Kidney capillary endothelial cell (primary cell): ENCODE measurements at places on chromosomes 2 and 18.
A peak's percentile ranks its signal among the peaks of the same experiment; 100 is the strongest.

GRCh38 chr2:206798000-206798399 is 32.6 kb downstream of the FASTKD2 start:
- peak; percentile 52 for DNase-seq

- no peak for DNase-seq
Measured at GRCh38 chr2:96832754-96833507, 10.9 kb downstream of the ANKRD23 start.

- no peak for DNase-seq
Measured at GRCh38 chr2:186554850-186555671, 34.8 kb upstream of the ITGAV start.

GRCh38 chr2:239990966-239991365 is 34.2 kb downstream of the NDUFA10 start:
- DNase-seq, result no peak

DNA sequence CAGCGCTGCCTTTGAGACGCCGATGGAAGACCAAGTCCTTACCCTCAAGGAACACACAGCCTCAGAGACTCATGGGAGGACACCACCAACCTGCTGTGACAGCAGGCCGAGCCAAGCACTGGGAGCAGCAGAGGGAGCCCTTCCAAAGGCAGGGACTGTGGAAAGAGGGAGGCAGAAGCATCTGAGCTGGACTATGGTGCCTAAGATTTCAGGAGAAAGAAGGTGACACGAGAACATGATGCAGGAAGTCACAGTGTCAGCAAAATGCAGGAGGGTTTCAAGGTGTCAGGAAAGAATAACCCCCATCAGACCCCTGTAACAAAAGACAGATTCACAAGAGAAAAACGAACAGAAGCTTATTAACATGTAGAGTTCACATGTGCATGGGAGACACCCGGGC is 24.2 kb upstream of the COX7A2L start:
- DNase-seq, result no peak

DNA sequence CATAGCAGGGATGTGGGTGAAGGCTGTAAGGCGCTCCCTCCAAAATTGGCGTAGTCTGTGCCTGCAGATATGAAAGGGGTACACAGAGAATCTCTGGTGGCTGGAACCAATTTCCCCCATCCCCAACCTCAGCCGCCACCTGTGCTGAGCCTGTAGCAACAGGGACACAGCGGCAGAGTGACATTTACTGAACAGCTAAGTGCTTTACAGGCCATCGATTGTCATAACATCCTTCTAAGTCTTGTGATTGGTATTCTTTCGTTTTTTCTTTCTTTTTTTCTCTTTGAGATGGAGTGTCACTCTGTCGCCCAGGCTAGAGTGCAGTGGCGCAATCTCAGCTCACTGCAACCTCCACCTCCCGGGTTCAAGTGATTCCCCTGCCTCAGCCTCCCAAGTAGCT is 12.2 kb upstream of the EFHD1 start:
- no peak for DNase-seq

- DNase-seq, result no peak
Measured at GRCh38 chr2:217795706-217796465, 206.9 kb downstream of the TNS1 start.

DNA sequence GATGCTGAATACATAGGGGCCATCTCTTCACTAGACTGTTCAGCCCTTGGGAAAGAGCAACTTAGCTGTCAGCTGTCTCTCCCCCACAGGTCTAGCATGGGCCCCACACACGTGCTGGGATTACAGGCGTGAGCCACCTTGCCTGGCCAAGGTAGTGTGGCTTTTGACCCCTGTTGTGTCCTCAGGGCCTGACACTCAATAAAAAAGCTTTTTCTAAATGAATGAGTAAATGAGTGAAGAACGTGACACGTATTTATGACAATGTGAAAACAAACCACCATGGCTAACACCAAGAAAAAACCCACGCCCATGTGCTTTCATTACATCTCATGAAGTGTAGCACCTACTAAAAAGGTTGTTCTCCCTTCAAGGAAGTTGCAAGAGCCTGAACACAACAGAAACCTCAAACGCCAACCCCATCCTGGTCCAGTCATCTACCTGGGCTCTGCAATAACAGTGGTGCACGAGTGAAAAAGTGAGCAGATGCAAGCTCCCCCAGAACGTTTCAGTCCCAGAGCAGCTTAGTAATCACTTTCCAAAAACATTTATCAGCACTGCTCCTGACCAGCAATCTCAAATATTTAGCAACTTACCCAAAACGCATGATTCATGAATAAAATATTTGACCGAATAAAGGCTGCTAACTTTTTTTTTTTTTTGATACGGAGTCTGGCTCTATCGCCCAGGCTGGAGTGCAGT is 3.4 kb downstream of the WDFY1 start:
- DNase-seq, result no peak

DNA sequence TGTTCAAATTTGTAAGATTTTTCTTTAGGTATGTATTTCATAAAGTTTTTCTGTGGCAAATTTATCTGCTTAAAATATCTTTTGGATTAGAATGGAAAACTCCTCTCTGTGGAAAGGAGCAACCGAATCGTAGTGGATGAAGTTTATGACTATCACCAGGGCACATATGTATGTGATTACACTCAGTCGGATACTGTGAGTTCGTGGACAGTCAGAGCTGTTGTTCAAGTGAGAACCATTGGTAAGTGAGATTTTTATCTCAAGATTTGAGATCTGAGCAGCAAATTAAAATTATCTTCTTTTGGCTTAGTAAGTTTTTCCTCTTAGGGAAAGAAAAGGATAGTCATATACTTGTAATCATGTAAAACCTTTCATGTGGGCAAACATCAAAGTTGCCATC is 14.2 kb downstream of the IL18RAP start:
- no peak for DNase-seq

DNA sequence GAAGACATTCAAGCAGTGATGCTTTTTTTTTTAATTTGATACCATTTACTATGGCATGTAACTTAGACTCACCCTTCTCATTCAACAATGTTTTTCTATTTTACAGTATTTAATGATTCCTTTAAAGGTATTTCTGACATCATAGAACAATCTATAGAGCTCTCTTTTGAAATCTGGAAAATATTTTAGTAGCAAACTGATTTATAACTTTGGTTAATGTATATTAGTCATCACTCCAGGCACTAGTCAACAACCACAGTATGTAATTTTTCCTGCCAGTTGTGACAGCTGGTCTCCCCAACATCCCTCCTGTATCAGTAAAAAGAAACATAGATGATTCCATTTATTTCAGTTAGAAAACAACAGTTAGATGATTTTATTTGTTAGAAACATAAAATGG is 122.9 kb downstream of the LCLAT1 start:
- DNase-seq, result no peak

DNA sequence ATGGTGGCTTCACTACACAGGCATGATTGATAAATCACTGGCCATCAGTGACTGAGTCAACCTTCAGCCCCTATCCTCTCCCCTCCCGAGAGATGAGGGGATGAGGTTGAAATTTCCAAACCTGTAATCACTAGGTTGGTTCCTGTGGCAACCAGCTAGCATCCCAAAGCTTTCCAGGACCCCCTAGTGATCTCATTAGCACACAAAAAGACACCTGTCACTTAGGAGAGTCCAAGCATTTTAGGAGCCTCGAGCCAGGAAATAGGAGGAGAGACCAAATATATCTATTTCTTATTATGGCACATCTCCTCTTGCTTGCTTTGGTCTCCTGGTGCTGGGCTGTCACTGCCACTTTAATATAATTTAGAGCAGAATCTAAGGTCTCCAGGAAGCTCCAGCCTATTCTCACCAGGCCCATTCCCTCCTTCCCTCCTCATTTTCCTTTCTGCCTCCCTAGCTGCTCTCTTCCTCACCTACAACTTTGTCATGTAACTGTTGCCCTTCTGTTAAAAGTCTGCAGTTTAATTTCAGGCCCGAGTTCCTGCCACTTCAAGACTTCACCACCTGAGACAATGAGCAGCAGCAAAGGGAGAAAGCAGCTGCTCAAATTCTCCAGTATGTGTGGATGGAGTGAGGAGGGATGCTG is 33.2 kb upstream of the NAB1 start:
- DNase-seq, result no peak

GRCh38 chr2:196987298-196987648 is 60.8 kb upstream of the PGAP1 start:
- DNase-seq, result no peak

DNA sequence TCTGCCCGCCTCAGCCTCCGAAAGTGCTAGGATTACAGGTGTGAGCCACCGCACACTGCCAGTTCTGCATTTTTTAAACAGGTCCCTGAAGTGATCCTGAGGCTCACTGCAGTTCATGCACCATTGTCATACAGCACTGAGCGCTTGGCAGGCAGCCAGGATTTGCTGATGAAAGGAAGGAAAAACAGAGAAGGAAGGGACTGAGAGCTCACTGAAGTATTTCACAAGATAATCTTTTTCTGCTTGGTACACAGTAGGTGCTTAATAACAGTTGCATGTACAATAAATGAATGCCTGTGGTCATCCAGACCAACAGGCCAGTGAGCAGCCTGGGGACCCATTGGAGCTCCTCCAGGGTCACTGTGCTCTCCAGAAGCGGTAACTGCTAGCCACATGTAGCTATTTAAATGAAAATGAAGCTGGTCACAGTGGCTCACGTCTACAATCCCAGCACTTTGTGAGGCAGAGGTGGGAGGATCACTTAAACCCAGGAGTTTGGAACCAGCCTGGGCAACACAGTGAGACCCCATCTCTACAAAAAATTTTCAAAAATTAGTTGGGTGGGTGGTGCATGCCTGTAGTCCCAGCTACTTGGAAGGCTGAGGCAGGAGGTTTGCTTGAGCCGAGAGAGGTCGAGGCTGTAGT is 33.1 kb upstream of the SMAD7 start:
- DNase-seq, result no peak

DNA sequence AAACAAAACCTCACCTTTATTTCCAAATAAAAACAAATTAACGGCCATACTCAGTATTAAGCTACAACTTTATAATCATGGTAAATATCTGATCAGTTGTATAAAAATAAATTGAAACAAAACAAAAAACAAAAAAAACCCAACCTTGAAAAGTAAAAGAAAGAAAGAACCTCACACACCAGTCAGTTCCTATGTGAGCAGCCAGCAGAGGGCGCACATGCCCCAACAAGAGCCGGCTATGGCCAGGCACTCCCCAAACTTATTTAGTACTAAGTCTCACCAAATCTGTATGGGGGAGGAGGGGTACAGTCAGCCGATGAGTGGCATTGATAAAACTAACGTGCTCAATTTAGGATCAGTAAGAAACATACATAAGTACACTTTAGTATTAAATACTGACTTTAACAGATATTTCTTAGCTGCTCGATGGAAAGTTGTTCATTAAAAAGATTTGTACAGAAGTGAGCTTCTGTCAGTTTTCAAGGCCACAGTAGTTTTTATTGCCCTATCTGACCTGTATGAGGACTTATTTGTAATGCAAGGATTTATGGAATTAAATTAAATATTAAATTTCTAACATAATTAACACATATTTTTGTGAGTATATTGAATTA is 172.6 kb downstream of the TCF4 start:
- DNase-seq, result peak; percentile 80

DNA sequence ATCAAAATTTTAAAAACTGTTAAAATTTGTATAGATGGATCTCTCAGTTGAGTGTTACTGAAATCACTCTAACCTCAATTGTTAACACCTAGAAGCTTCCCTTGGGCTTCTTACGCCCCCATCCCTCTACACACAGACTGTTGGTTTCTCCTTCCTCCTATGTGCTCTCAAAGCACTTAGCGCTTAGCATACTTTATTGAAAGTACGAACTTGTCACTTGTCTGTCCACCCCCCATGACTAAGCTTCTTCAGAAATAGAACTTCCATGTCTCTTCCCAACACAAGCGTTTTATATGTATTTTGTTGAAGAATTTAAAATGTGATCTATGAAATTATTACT is 441 bp downstream of the MPHOSPH10 start:
- no peak for DNase-seq

DNA sequence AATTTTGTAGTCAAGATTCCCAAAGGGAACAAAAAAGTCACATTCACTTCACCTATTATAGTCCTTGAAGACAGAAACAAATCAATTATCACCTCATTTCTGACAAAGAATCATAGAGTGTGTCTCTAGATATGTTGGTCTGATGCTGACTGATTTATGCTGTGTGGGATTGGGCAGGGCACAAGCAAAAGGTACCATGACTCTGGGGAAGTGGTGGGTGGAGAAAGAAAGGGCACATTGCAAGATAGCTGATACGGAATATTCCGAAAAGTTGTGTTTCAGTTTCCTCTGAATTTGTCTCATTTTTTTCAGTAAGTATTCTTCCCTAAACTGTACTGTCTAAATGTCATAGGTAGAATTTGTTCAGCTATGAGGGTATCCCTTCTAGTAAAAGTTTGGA is 268.0 kb downstream of the MREG start:
- DNase-seq, result no peak

DNA sequence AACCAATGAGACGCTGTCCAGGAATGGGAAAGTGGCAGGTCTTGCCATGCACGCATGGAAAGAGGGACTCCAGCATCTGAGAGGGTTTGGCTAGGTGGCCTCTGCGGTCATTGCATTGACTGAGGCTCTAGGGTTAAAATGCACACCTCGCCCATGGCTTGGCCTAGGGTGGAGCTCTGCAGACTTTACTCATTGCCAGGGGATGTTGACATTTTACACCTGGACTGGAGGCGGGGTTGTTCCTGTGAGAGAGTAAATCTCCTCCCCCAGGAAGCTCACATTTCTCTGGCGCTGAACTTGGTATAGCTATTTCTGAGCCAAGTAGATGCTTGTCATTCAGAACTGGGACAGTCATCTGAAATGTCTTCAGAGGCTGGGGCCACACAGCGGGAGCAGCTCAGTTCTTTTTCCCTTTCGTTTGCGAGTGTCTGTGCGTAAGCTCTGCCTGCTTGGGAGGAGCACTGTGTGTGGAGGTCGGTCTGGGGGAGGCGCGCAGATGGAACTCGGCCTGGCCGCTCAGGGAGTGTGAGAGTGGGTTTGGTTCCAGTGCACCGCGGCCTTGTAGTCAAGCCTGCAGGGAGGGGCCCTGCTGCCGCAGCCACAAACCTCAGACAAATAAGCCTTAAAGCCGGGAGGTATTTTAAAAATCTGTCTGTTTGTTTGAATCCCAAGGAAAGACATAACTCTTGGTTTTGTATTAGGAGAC is 76.5 kb downstream of the LPIN1 start:
- DNase-seq, result no peak

DNA sequence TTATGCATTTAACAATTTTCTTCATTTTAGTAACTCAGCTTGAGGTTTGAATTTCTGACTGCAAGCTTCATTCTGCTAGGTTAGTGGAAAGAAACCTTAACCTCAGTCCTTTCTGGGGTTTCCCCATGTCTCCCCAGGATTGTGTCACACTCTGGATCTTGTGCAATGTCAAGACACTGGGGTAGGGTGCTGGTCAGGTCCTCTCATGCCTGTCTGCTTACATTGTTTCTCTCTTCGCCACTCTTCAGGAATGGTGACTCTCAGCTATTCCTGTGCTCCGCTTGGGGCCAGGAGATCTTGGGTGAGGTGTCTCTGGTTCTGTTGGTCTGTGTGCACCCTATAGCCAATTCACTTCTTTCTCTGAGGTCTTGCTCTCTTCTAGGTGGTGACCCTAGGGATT is 23.9 kb downstream of the CTLA4 start:
- DNase-seq, result no peak

GRCh38 chr2:194203898-194204297 is 1453.1 kb upstream of the SLC39A10 start:
- no peak for DNase-seq

GRCh38 chr2:70947556-70948184 is 12.0 kb downstream of the ATP6V1B1 start:
- DNase-seq, result peak; percentile 60

GRCh38 chr2:74625658-74626425 is 22.3 kb downstream of the M1AP start:
- no peak for DNase-seq

GRCh38 chr18:31677592-31677991 is 6.8 kb downstream of the B4GALT6 start:
- DNase-seq, result no peak
